ENCODE measurements at places on chromosomes 5 and 9.
A peak's percentile ranks its signal among the peaks of the same experiment; 100 is the strongest.

GRCh38 chr5:73031839-73032238 is 76.0 kb downstream of the FCHO2 start:
- no peak for DNase-seq

GRCh38 chr9:109319626-109320241 is 1.1 kb downstream of the EPB41L4B start:
- peak; percentile 9 for DNase-seq

GRCh38 chr5:175597718-175598117 is 60.2 kb upstream of the HRH2 start:
- DNase-seq, result no peak

GRCh38 chr5:132830436-132831094 is at the start of gene SHROOM1:
TSS of gene SHROOM1 (minus strand) at chr5:132830647. CDS start at chr5:132826140, 4,507 bp downstream.
- no peak for DNase-seq

GRCh38 chr9:134870746-134871662 is 9.6 kb upstream of the FCN2 start:
- DNase-seq, result no peak

GRCh38 chr9:133728856-133729616 is 9.1 kb downstream of the SARDH start:
- no peak for DNase-seq

DNA sequence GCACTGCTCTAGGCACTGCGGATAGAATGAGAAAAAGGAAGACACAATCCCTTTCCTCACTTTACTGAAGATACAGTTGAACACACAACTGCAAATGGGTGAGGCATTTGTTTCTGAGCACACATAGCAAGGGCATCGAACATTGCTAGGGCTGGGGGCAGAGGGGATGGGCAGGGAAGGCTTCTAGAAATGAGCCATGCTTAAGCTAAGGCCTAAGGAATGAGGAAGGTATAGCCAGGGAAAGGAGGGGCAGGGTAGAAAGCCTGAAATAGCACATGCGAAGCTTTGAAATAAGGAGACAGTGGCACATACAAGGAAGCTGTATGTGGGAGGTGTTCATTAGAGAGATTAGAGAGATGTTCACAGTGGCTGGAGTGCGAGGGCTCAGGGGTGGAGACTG is 92.7 kb downstream of the KIF4B start:
- no peak for DNase-seq

DNA sequence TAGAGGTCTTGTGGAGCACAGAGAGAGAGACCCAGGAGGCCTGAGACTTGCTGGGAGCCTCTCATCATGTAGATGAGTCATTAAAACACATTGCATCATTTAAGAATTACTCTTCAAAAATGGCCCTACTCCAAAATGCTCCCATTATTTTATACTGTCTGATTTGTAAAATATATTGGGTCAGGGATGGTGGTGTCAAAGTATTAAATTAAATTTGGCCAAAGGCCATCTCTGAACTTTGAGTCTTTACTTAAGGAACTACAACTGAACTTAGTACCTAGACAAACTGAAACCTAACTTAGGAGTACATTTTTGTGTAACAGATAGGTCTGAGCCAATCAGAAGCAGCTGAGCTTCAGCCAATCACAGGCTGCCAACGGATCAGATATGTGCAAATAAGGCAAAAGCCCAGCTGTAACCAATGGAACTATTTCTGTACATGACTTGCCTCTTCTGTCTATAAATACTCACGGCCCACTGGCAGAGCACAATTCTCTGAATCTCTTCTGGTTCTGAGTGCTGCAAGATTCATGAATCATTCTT is 657.2 kb downstream of the TLE1 start:
- no peak for DNase-seq

DNA sequence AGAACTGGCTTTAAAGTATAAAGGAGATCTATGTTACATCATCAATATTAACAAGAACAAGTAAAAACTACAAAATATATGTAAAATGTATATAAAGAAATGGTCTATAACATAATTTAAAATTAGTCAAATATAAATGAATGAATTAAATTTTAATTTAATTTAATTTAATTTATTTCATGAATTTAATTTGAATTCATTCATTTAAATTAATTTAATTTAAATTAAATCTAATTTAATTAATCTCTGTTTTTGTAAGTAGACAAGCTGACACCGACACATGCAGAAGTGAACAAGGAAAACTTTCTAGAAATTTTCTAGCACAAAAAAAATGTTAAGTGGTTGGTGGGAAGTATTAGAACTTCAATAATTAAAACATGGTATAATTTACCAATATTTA is 10.8 kb upstream of the PRDM9 start:
- no peak for DNase-seq

DNA sequence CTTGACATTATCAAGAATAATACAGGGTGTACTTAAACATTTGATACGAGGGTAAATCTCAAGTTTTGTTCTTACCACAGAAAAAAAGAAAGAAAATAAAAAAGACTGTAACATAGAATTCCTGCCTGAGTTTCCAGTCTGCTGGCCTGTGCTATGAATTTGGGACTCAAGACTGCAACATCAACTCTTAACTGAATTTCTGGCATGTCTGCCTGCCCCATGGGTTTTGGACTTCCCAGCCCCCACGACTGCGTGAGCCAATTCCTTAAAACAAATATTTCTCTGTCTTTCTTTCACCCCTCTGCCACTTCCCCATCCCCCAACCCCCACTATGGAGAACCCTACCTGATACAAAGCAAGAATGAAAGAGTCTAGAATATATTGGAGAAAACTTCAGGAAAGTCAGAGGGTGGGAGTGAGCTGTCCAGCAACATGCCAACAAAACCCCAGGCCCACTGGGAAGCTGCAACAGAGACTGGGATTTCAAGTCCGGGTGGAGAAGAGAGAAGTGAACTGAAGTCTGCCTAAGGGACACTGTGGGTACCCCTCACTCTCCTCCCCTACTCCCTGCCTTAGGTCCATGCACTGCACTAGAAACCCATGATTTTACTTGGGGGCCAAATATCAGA is 43.0 kb downstream of the MARCHF3 start:
- DNase-seq, result no peak

- DNase-seq, result no peak
These were observed 15.7 kb upstream of the C5orf34 start for GRCh38 chr5:43530648-43531047.

DNA sequence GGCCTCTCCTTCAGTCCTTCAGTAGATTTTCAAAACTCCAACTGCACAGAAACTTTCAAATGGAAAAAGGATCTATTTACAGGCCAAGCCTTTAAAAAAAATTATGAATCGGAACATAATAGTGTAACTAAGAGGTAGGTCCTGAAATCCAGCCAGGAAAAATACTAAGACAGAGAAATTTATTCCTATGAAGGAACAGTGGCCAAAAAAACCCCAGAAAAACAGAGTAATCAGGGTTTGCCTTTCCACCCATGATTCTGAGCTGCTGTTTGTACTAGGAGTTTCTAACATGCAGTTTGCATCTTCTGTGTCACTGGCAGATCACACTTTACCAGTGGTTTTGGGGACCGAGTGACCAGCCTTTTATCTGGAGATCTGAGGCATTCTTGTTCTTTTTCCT is 93.1 kb upstream of the TMED7 start:
- no peak for DNase-seq

DNA sequence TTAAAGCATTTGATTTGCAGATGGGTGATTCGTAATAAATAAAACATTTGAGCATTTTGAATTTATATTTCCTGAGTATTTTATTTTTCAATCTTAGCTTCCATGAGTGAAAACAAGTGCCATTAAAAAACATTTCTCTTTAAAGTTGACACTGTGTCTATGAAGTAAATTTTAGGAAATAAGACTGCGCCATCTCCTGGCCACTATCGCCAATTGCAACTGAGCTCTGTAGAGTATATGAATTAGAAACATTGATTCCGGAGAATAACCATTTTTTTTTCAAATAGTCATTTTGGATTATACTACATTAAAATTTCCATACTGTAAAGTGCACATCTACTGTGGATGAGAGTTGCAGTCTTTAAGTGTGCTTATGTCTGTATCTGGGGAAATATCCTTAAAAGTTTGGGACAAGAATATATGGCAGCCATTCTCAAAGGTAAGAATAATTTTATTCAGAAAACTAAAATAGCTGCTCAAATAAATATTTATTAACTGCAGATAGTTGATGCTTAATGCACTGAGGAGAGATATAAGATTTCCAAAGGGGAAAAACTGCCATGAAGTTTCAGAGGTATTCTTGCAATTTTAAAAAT is 5.9 kb downstream of the DMRTA1 start:
- DNase-seq, result peak; percentile 18

DNA sequence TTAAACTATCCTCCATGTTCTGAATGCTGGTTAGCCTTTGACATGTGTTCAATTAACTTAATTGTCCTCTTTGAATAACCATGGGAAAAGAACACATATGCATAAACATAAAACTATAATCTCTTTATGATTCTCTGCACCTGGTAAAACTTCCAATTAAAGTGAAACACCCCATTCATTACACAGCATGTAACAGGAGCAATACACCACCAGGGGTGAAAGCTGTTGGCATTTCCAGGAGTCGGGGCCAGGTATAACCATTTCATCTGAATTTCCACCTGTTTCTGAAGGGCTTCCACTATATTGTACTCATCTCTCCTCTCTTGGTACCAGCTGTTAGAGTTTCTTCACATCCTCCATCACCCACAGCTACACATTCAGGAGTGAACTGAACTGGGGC is 303.8 kb downstream of the EDIL3 start:
- DNase-seq, result no peak

- DNase-seq, result no peak
These were observed 99.8 kb downstream of the ATPSCKMT start for GRCh38 chr5:10149911-10150310.

- no peak for DNase-seq
These were observed 28.4 kb downstream of the SEMA6A start for GRCh38 chr5:116546033-116546742.

- DNase-seq, result no peak
These were observed 121.6 kb downstream of the WNK2 start for GRCh38 chr9:93305497-93306020.

DNA sequence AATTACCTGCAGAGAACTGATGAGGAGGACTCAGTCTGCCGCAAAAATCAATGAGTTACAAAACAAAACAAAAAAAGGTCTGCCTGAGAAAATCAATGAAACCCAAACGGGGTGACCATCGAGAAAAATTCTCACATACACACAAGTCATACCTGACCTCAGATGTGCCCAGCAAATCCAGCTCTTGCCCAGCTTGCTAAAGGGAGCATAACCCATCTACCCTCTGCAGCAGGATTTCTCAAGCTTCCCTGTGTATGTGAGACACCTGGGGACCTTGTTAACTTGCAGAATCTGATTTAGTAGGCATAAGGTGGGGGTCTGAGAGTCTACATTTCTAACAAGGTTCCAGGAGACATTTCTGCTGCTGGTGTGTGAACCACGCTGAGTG is 126.3 kb downstream of the TLE1 start:
- no peak for DNase-seq

DNA sequence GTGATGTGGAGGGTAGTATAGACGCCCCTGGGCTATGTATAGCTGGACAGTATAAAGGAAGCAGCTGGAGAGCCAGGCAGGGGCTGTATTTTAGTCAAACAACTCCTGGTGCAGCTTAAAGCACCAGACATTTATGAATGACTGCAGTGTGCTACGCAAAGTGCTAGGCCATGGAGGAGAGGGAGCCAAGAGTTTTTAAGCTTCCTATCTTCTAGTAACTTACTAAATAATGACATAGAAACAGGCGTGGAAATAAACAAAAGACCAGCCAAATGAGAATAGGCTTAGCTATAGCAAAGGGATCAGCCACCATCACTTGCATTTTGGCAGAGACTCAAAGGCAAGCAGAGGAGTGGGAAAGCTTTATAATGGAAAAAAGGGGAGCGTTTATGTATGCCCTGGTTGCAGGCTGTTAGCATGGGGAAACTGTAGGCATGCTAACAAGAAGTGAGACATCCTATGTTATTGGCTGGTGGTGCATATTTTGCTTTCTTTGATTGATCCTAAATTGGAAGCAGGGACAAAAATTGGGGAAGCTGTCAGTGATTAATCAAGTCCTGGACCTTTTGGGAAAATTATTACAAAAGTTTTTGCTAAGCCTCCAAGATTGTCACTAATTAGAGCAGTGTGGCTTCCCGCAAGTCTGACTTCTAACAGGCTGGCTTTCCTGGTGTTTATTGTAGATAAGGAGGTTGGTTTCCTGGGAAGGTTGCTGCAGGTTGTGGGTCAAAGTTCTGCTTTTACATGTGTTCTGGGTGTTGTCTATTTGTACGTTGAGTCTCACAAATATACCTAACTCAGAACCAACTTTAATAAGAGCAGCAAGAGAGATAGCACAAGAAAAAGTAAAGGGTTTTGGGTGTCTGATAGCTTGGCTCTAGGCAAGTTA is 46.6 kb downstream of the RAB3C start:
- no peak for DNase-seq
